Endothelial cell (in vitro differentiated cells): ENCODE measurements at places on chromosomes 16 and 17. TPM values are rescaled to one million over a fixed set of nuclear protein-coding genes. Genes with fewer than 3 reads are reported as not detected.

ABCA3 gene
- 10.4 TPM for total RNA-seq

SHBG gene
- 0.95 TPM for total RNA-seq

CD300A gene
- not detected for total RNA-seq

PRR15L gene
- total RNA-seq: not detected

CDH5 gene
- 1,308 TPM for total RNA-seq

ATP2A1 gene
- 1.9 TPM for total RNA-seq
